Glutamatergic neuron (in vitro differentiated cells): ENCODE measurements at places on chromosomes 5 and 9.

- no peak for DNase-seq
Measured at GRCh38 chr5:143037071-143037470, 266.9 kb downstream of the ARHGAP26 start.

- DNase-seq = no peak
Measured at GRCh38 chr5:82421119-82421518, 143.0 kb upstream of the RPS23 start.

DNA sequence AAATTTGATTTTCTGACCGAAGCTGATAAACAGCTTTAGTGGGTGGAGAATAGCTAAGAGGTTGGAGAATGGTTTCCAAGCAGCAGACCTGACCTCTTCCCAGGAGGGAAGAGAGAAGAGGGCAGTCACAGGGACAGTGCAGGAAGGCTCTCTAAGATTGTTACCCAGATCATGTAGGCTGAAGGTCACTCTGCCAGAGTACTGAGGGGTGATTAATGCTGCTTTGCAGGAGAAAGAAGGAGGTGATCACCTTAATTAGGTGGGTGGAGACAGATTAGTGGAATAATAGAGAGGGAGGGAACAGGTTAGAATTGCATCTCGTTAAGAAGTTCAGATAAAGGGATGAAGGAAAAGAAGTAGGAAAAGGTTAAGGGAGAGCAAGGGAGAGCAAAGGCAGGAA lies 440.5 kb downstream of the BRINP1 start:
- DNase-seq = no peak

DNA sequence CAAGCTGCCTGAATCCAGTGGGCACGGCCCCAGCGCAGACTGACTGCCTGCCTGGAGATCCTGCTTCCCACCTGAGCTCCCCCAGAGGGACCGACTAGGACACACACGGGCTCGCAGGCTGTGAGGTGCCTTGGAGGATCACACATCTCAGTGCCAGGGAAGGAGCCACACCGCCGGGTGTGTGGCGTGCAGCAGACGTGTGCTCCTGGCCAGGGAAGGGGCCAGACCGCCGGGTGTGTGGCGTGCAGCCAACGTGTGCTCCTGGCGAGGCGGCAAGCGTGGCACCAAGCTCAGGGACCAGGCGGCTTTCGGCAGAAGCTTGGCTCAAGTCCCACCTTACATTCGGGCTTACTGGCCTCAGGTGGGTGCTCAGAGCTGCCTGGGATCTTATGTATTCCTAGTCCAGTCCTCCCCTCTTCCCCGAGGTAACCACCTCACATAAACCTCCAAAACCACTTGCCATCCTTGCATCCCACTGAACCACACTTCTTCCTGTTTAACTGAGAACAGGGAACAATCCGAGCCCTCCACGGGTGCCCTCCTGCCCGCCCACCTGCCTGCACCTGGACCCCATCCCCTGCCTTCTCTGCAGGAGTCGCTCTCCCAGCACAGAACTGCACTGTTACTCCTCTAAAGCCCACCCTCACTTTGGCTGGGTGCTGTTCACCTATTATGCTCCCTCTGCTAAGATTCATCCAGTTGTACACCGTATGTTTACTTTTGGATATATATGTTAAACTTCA lies 22.4 kb upstream of the MRNIP start:
- DNase-seq = no peak

DNA sequence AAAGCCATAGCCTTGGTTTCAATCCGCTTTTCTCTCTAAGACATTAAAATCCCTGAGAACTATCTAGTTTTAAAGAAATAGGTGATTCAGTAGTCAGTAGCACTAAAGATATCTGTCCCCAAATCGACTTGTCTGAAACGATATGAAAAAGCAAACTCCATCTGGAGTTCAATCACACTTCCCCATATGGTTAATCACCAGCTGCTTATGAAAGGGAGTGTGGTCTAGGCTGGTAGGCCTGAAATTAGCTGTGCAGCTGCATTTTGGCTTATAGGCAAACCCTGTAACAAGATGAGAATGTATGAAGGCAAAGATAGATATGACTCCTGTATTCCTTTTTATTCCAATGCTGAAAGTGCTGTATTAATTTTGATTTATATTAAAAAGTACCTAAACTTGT lies 65.9 kb downstream of the DMRTA1 start:
- no peak for DNase-seq

GRCh38 chr9:71001780-71002386 lies 119.5 kb downstream of the TRPM3 start:
- no peak for DNase-seq

DNA sequence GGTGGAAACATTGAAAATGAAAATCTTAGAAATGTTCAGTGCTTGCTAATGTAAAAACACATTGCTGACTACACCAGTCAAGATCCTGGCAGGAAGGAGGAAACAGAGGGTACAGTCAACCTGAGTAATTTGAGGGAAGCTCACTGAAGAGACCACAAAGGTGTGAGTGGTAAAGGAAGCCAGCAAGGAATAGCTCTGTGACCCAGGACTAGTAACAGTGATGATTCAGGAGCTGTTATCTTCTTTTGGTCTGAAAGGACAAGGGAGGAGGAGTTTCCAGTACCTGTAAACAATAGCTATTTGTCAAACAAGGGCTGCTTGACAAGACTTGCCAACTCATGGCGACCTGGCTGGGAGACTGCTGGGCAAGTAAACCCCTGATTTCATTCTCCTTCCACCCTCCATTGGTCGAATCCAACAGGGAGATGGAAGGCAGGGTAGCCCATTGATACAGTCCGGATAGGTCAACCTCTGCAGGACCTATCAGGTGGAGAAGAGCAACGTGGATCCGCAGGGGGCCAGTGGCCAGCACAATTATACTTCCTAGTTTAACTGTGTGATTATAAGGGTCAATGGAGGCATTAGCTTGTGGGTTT lies 68.1 kb downstream of the MAMDC2 start:
- DNase-seq = no peak

- no peak for DNase-seq
Measured at GRCh38 chr5:124480022-124480421, 266.4 kb downstream of the ZNF608 start.

- no peak for DNase-seq
Measured at GRCh38 chr9:105389796-105390195, 58.0 kb upstream of the FSD1L start.

DNA sequence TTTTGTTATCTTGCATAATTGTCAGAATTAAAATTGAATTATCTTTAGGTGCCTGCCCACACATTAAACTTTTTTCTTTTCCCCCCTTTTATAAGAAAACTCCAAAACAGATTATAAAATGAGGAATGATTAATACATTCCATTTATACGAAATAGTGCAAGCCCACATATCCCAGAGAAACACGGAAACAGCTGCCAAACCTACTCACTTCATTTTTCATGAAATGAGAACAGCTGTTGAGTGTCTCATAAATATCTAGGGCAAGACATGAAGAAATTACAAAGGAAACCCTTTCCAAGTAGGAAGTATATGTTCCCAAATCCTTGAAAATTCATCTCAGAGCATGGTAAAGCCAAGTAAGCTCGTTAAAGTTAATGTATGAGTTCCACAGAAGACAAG lies 459.4 kb upstream of the NMUR2 start:
- no peak for DNase-seq

DNA sequence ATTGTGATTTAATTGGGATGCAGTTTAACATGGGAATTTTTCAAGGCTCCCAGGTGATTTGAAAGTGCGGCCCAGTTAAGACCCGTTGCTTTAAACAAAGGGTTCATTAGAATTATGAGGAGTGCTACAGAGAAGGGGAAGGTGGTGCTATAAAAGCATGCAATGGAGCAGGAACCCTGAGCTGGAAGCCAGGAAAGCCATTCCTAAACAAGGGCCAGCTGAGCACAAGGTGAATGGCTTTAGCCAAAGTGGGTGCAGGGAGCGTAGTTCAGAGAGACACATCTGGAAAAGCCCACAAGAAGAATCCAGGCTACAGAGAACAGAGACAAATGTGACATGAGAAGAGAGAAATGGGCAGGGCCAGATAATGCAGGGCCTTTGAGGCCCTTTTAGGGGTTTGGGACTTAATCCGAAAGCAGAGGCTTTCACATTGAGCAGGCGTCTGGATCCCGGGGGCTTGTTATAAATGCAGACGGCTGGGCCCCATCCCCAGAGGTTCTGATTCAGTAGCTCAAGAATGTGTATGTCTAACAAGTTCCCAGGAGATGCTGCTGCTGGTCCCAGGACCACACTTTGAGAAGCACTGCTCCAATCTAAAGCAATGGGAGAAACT lies 138.1 kb upstream of the WWC1 start:
- DNase-seq = no peak

GRCh38 chr9:134537951-134538641 lies 103.5 kb upstream of the COL5A1 start:
- DNase-seq = no peak

DNA sequence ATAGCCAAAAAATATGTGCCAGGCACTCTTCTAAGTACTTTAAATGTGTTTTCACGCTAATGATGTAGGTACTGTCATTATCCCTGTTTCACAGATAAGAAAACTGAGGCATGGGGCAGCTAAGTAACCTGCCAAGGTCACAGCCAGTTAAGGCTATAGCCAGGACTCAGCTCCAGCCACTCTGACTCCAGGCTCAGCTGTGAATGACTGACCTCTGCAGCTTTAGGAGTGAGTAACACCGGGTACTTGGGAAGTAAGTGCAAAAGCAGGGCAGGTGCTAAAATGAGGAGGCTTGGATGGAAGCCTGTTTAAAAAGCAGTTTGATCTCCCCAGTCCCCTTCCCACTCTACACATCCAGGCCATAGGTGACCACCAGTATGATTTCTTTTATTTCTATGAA lies 10.6 kb upstream of the SHC3 start:
- DNase-seq = no peak

DNA sequence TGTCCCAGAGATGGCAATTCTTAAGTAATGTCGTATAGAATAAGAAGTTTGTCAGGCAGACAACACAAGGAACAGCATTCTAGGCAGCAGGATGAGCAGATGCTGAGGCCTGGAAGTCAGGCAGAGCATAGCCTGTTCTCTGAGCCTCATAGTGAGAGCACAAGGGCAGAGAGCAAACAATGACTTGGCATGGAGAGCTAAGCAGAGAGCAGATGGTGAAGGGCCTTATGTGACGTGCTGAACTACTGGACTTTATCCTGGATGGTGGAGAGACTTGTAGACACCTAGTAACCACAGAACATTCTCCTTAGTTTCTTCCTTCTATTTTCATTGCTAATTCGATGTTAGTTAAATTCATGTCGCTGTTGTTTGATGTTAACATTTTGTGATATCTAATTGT lies 60.1 kb downstream of the KCTD16 start:
- DNase-seq = no peak

- DNase-seq = no peak
Measured at GRCh38 chr5:37786862-37787519, 52.9 kb downstream of the GDNF start.

- no peak for DNase-seq
Measured at GRCh38 chr9:125541840-125542243, 165.2 kb downstream of the MAPKAP1 start.

- DNase-seq = no peak
Measured at GRCh38 chr5:116389601-116390000, 185.0 kb downstream of the SEMA6A start.

- DNase-seq = no peak
Measured at GRCh38 chr5:179171251-179171815, 111.2 kb downstream of the ZNF354C start.

- DNase-seq = no peak
Measured at GRCh38 chr5:91269198-91269597, 113.9 kb downstream of the ARRDC3 start.

- DNase-seq = no peak
Measured at GRCh38 chr9:90775657-90776056, 26.0 kb upstream of the SYK start.

- DNase-seq = no peak
Measured at GRCh38 chr9:130780865-130781504, 54.1 kb upstream of the ABL1 start.

DNA sequence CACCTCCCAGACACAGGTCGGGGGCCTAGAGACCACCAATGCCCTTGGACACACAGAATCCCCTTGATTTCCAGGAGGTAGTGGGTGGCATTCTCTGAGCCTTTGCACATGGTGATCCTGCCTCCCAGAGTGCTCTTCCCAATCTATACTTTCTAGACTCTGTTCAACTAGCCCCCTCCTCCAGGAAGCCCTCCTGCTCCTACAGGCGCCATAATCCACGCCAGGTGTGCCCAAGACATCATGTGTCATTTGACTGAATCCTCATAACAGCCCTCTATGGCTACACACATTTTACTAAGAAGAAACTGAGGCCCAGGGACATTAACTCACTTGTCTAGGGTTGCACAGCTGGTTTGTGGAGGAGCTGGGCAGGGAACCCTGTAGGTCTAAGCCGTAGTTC lies 7.1 kb downstream of the BBLN start:
- no peak for DNase-seq

DNA sequence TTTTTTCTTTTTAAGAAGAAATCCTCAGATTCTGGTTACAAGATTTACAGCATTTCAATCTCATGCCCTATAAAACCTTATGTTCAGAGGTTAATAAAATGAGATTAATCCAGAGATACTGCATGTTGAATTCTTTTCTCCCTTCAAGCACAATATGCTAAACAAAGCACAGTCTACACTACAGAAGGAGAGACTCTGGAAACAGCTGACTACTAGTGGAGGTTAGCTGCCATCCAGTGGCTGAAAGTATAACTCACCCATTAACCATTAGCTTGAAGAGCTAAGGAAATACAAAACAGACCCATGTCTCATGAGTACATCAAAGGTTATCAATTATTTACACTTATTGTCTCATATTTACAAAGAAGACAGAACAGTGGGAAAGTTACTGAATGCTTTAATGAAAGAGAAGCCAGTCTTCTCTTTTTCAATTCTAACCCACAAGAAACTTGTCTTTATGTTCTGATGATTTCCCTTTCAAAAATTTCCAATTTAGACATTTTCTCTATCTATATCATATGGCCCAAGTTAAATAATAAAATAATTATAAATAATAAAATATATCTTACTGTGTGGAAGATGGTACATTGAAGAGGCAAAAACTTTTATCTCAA lies 12.7 kb upstream of the DNAH5 start:
- DNase-seq = no peak

DNA sequence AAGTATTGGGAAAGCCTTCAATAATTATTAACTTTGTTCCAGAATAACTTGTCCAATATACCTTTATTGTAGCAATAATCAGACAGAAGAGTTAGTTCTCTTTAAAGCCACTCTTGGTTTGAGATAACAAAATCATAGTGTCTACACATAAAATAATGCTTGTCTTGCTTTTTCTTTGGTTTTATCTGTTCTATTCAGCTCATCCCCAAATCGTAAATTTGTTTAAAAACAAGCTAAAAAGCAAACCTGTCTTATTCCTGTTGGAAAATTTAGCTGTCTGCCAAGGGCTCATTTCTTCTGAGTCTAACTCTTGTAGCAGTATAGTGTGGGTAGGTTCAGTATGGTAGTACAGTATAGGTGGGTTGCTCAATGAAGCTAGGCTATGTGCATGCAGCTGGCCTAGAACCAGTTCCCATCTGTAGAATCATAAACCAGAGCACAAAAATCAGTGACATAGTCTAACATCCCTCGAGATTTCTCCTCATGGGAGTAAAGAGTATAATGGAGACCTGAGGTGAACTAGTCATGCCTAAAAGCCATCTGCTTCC lies 17.9 kb upstream of the APBA1 start:
- no peak for DNase-seq

GRCh38 chr5:144832416-144832815 lies 661.7 kb downstream of the KCTD16 start:
- no peak for DNase-seq

GRCh38 chr5:6143523-6143922 lies 234.8 kb downstream of the MED10 start:
- no peak for DNase-seq

- DNase-seq = peak; percentile 57
Measured at GRCh38 chr9:21402386-21403251, 6.3 kb upstream of the IFNA8 start.
